ENCODE measurements at places on chromosomes 4 and X.

- DNase-seq, result peak; percentile 17
These were observed 2.3 kb upstream of the UBA1 start for GRCh38 chrX:47191331-47191730.

DNA sequence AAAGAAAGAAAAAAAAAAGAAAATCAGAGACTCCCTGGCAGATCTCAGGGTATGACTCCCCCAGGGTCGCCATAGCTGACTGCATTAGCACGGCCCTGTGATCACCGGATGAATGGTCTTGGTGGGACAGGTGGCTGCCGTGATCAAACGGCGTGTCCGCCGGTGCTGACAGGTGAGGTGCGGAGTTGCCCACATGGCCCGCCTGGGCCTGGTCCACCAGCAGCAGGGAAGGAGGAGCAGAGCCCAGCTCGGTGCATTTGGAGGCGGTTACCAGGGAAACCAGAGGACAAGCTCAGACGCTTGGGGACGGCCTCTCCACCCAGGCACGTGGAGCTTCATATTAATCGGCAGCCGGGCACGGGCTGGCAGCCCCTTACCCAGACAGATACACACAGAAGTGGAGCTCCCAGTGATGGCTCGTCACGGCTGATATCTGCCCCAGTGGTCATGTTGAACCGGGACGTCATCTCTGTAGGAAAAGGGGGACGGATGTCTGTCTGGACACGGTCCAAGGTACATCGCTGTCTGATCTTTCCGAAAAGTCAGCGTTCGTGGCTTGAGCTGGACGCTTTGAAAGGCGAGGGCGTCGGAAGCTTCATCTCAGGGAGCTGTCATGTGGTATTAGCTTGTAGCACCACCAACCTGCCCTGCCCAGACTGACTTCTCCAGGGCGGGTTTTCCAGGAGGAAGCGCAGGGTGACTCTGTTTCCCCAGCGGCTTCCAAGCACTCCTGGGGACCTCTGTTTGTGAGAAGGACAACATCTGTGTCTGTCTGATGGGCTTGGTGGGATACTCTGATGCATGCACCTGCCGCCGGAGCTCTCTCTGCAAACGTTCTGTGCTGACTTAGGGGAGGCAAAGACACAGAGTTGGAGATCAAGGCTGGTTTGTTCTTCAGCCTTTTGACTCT lies 180.7 kb downstream of the CRLF2 start:
- no peak for DNase-seq

DNA sequence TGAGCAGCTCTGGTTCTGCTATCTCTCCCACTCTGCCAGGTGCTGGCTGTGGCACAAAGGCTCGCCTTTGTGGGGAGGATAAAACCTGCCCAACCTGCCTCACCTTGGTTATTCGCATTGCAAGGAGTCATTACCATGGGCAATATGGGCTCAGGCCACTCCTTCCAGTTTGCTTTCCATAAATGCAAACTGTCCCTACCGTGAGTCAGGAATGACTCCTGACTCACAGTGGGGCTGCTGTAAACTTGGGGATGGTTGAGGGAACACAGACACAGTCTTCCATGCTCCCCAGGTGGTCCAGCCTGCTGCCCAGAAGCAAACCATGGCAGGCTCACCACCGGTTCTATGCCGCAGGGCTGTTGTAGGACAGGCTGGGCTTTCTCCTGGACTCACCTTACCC lies 36.1 kb downstream of the COQ2 start:
- no peak for DNase-seq

GRCh38 chr4:7956270-7956808 lies 16.7 kb upstream of the AFAP1 start:
- no peak for DNase-seq

- DNase-seq, result no peak
These were observed 47.1 kb downstream of the PCDH7 start for GRCh38 chr4:30767147-30767845.

Measured in stimulated activated CD4-positive, alpha-beta T cell treated with anti-CD3 and anti-CD28 coated beads, Interleukin-1b, Interleukin-23, amount 100 ng/mL, for 1 hour (primary cell).